ENCODE measurements at places on chromosomes 12 and 14.

DNA sequence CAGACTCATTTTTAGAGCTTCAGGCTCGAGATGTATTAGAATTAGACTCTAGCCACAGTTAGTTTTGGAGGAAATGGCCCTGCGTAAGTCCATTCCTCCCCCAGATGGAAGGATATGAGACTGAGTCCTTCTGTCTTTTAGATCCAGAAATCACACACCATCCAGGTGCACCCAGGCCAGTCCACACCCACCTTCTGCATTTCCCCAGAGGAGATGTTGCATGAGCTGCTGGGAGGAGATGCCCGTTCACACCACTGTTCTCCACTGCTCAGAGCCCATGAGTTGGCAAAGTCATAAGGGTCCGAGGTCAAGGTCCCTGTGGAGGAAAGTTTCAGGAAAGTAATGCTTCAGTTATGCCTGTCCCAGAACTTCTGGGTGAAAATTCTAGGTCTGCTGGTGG is 29.2 kb downstream of the VWF start:
- DNase-seq = no peak

- DNase-seq = peak; percentile 65
These were observed 1.7 kb upstream of the SELPLG start for GRCh38 chr12:108635201-108635996.

DNA sequence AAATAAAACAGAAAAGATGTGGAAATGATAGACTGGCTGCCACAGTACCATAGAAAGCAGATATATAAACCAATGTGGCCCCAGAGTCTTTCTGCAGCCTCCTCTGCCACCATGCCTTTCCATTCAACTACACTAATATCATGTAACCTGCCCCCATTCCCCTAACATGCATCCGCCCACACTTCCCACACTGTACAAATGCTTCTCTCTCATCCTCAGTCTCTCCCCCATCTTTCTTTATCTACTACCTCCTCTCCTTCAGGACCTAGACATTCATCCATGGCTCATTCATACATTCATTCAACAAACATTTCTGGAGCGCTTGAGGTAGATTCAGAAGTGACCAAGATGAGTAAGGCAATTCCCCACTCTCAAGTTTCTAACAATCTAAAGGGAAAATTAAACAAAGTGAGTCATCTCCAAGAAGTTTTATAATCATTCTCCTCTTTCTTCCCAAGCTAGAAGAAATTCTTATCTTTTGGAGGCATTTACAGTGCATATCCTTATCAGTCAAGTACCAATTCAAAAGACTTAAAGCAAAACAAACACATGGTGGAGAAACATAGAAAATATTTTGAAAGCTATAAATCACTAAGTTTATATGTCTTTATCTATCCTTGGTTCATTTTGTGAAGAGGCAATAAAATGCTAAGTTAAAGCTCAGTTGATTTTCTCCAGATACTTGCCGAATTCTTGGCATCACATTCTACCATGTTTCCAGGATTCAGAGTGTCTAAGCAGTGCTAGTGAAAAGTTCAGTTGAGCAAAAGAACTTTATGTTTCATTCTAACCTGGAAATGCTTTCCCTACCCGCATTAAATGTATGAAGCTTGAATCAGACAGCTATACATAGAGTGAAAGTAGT is 70.5 kb upstream of the FRMD6 start:
- DNase-seq = no peak

DNA sequence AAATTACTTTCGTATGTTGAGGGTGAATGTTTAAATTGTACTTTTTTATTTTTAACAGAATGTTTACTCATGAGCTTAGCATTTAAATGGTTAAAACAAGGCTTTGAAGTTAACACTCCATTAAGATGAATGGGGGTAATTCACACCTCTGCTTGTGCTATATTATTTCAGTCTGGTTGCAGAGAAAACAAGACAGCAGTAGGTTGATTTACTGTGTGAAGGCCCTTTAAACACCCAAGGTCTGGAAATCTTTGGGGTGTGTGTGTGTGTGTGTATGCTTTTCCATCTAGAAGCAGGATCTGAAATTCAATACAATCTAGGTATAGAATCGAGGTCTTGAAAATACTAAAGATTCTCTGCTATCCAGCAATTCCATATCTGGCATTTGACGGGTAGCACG is 83.8 kb downstream of the SLC38A6 start:
- no peak for DNase-seq

DNA sequence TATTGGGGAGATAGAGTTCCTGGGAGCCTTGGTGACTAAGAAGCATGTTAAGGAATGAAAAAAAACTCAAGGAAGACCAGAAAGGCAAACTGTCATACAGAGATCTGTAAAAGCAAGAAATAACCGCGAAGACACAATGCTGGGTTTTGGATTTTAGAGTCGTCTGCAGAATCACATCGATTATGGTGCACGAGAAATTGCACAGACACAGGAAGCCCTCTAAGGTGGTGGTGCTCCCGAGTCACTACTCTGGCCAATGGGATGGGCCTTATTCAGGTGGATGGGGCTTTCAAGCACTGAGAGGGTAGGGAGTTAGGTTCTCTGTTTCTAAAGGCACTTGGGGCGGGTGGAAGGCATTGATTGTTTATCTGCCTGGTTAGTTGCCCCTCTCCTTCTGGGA is 10.3 kb upstream of the FLVCR2 start:
- DNase-seq = no peak

DNA sequence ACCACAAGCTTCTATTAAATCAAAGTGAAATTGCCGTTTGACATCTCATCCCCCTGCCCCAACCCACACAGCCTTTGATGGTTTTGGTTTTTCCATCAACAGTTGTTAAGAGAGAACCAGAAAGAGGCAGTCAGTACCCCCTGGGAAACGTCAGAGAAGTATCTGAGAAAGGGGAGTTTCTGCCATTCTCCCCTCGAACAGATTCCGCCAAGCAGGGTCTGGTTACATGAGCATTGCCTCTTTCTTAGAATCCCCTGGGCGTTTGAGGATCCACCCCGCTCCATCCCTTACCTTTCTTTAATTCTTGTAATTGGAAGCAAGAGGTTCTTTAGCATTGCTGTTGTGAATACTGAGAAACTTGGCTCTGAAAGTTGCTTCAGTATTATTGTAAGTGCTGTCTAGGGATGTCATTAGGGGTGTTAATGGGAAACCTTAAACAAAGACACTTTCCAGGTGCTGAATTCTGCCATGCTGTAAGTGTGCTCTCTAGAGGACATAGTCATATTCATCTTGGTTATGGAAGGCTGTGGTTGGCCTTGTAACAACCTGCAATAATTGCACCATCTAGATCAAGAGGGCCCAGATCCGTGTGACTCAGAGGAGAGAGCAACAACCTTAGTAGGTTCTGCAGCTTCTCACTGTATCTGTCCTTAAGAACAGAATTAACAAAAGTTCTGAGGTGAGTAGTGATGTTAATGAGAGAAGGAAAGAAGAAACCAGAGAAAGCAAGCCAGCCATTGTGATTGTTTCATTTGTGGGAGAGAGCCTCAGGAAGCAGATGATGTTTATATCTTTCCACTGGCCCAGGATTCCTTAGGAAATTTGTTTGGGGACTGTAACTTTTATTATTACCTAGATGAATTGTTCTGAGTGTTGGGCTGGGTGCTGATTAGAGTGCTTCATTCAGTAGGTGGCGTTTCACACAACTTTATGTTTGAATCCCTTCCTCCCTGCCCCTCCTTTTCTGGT is 9.0 kb downstream of the TMBIM6 start:
- DNase-seq = peak; percentile 64

GRCh38 chr14:59944909-59945308 is 25.0 kb downstream of the LRRC9 start:
- no peak for DNase-seq

GRCh38 chr14:95381726-95382125 is 62.0 kb upstream of the CLMN start:
- no peak for DNase-seq

- DNase-seq = no peak
These were observed 166.0 kb upstream of the NOS1 start for GRCh38 chr12:117527479-117527855.

GRCh38 chr12:43309959-43310358 is 242.0 kb downstream of the ADAMTS20 start:
- DNase-seq = no peak

- DNase-seq = no peak
These were observed 155.1 kb downstream of the SYT1 start for GRCh38 chr12:79019672-79020071.

Data from activated T-cell treated with anti-CD3 and anti-CD28 coated beads, Interleukin-2, amount 50 U/mL, for 48 hours (primary cell).